SJCRH30 (cell line): ENCODE measurements at places on chromosomes 5 and 9. TPM values are rescaled to one million over a fixed set of nuclear protein-coding genes. Genes with fewer than 3 reads are reported as not detected.

Gene SLC6A18
- not detected in 2 replicates for total RNA-seq

Gene SLC25A2
- 0.08 TPM in 1 of 2 replicates, not detected in the other for total RNA-seq

Gene LRRC70
- total RNA-seq: 0.68 and 0.81 TPM in 2 replicates

Gene CAMK4
- total RNA-seq: 18.1 and 19.3 TPM in 2 replicates

DNA sequence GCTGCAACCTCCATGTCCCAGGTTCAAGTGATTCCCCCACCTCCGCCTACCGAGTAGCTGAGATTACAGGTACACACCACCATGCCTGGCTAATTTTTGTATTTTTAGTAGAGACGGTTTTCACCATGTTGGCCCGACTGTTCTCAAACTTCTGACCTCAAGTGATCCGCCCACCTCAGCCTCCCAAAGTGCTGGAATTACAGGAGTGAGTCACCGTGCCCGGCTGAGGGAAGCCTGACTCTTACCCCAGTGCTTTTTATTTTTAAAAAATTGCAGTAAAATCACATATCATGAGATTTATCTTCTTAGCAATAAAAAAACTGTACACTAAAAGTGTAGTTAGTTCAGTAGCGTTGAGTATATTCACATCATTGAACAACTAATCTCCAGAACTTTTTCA, 105.3 kb downstream of the SLIT3 start:
- no peaks in the 10 kb centered on the region for H3K4me1 ChIP-seq
- H3K27me3 ChIP-seq: no peaks in the 10 kb centered on the region
- no peaks in the 10 kb centered on the region for H3K36me3 ChIP-seq

Gene LMX1B
- total RNA-seq: 10.3 and 12.2 TPM in 2 replicates

DNA sequence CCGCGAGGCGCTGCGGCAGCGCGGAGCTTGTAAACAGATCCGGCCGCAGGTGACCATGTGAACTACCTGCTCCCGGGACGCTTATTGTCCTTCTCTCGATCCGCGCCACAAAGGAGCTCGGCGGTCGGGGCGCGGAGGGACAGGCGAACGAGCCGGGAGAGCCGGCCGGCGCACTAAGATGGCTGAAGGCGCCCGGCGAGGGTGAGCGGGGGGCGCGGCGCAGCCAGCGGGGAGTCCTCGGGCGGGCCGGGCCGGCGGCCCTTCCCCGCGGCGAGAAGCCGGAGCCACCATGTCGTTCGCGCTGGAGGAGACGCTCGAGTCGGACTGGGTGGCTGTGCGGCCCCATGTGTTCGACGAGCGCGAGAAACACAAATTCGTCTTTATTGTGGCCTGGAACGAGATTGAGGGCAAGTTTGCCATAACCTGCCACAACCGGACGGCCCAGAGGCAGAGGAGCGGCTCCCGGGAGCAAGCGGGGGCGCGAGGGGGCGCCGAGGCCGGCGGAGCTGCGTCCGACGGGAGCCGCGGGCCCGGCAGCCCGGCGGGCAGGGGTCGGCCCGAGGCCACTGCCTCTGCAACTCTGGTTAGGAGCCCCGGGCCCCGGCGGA, 535 bp downstream of the JMY start:
- peak; percentile 53 for DNase-seq
- peak overlapping the region; percentile 2; the same call in 1 of the 2 replicates for H3K27ac ChIP-seq
- H3K4me1 ChIP-seq: no peaks in the 10 kb centered on the region

GRCh38 chr5:59765446-59765845, 128.1 kb downstream of the PDE4D start:
- no peak overlapping the region for H3K4me3 ChIP-seq
- peaks cover 17% of the 10 kb centered on the region for H3K4me1 ChIP-seq
- no peaks in the 10 kb centered on the region; the same call in 1 of the 2 replicates for H3K36me3 ChIP-seq
- no peak for DNase-seq
- no peaks in the 10 kb centered on the region for H3K27me3 ChIP-seq

- H3K4me1 ChIP-seq: no peaks in the 10 kb centered on the region
- no peak for DNase-seq
- no peaks in the 10 kb centered on the region for H3K27me3 ChIP-seq
Measured at GRCh38 chr9:27818348-27818747, 245.1 kb upstream of the C9orf72 start.

DNA sequence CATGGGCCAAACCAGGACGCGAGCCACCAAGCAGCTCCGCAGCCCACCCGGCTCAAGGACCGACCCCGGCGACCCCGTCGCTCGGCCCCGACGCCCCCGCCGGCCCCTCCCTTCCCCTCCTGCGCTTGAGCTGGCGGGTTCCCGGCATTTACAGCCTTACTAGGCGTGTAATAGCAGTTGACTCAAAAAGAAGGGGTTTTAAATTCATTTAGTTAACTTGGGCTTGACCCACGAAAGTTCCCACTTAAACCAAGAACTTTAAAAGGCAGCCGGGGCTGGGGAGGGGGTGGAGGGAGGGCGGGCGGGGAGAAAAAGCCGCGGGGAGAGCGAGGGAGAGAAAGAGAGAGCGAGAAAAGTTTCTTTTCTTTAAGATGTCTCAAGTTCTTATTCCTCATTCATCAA, 636 bp downstream of the PRDM12 start:
- peak overlapping the region; percentile 79 for H3K4me3 ChIP-seq
- DNase-seq: no peak
- peak overlapping the region; percentile 100 for H3K27ac ChIP-seq
- H3K4me1 ChIP-seq: peaks cover 15% of the 10 kb centered on the region
- peaks cover 46% of the 10 kb centered on the region for H3K36me3 ChIP-seq
- H3K27me3 ChIP-seq: no peaks in the 10 kb centered on the region

DNA sequence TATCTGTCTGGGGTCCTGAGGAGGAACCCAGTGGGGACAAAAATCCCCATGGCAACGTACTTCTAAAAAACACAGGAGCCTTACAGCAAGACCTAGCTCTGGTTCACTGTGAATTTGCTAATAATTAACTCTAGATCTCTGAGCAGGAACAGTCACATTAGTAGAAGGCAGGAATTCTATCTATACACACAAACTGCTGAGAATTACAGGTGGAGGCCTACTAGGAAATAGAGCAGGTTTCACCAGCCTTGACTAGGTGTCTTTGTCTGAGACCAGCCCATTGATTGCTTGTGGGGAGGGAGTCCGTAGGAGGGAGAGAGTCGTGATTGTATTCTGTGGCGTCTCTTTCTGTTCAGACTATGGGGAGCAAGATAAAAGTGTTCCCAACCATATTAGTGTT, 44.8 kb downstream of the PRLR start:
- no peaks in the 10 kb centered on the region for H3K27me3 ChIP-seq
- H3K4me1 ChIP-seq: peaks cover 24% of the 10 kb centered on the region
- DNase-seq: no peak
- H3K27ac ChIP-seq: no peak overlapping the region

GRCh38 chr5:55030676-55031369, 6.8 kb downstream of the GZMK start:
- H3K36me3 ChIP-seq: no peaks in the 10 kb centered on the region
- DNase-seq: no peak
- H3K27ac ChIP-seq: no peak overlapping the region
- no peak overlapping the region for H3K4me3 ChIP-seq
- H3K4me1 ChIP-seq: peaks cover 5% of the 10 kb centered on the region

GRCh38 chr5:37722236-37723161, 117.3 kb downstream of the GDNF start:
- peaks cover 6% of the 10 kb centered on the region for H3K36me3 ChIP-seq
- H3K4me1 ChIP-seq: peaks cover 61% of the 10 kb centered on the region
- peak; percentile 91 for DNase-seq
- peak overlapping the region; percentile 93 for H3K27ac ChIP-seq
- peak overlapping the region; percentile 16 for H3K4me3 ChIP-seq

DNA sequence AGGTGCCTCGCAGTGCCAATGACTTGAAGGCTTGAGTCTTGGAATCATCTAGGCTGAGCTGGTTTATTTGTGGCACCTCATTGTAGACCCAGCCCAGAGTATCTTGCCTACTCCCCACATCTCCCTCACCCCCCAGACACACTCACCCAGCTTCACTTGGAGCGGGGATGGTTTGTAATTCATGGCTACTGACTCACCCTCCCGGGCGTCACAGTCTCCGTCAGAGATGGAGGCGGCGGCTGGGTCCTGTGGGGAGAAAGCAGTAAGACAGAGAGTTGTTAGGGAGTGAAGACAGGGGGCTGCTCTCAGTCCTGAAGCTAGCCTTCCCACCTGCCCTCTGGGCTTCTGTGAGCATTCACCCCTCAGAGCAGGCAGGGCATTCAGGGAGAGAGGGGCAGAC, 29.0 kb upstream of the MYORG start:
- H3K27me3 ChIP-seq: no peaks in the 10 kb centered on the region
- no peak for DNase-seq
- no peak overlapping the region for H3K27ac ChIP-seq
- H3K4me3 ChIP-seq: no peak overlapping the region
- H3K36me3 ChIP-seq: no peaks in the 10 kb centered on the region

- no peak overlapping the region for H3K4me3 ChIP-seq
- no peaks in the 10 kb centered on the region for H3K36me3 ChIP-seq
- no peaks in the 10 kb centered on the region for H3K4me1 ChIP-seq
- no peak for DNase-seq
- no peak overlapping the region for H3K27ac ChIP-seq
Measured at GRCh38 chr5:107277485-107278125, 393.1 kb downstream of the EFNA5 start.

- H3K4me3 ChIP-seq: no peak overlapping the region
- no peaks in the 10 kb centered on the region for H3K36me3 ChIP-seq
- H3K4me1 ChIP-seq: no peaks in the 10 kb centered on the region
- no peak overlapping the region for H3K27ac ChIP-seq
- DNase-seq: no peak
- H3K27me3 ChIP-seq: no peaks in the 10 kb centered on the region
Measured at GRCh38 chr5:8945972-8946371, 599.9 kb downstream of the SEMA5A start.

GRCh38 chr9:94005272-94005901, 50.2 kb upstream of the BARX1 start:
- H3K27ac ChIP-seq: no peak overlapping the region
- no peak for DNase-seq

Gene ARSI
- total RNA-seq: 0.18 and 0.28 TPM in 2 replicates

DNA sequence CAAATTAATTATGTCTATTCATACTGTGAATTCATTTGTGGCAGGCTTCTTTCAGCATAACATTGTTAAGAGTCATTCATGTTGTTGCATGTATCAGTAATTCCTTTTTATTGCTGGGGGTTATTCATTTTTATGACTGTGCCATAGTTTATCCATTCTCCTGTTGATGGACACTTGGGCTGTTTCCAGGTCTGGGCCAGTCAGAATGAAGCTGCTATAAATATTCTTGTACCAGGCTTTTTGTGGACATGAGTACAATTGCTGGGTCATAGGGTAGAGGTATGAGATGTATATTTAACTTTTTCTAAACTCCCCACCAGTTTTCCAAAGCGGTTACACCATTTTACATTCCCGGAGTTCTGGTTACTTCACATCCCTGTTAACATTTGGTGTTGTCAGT, 13.6 kb downstream of the PRPF4 start:
- H3K27ac ChIP-seq: no peak overlapping the region
- peaks cover 100% of the 10 kb centered on the region for H3K36me3 ChIP-seq
- H3K4me1 ChIP-seq: no peaks in the 10 kb centered on the region
- no peak for DNase-seq
- H3K4me3 ChIP-seq: no peak overlapping the region

- H3K27ac ChIP-seq: no peak overlapping the region
- no peak overlapping the region for H3K4me3 ChIP-seq
- H3K27me3 ChIP-seq: peaks cover 14% of the 10 kb centered on the region
Measured at GRCh38 chr9:135533674-135534073, 12.3 kb upstream of the OBP2A start.

Gene OLFM1
- not detected in 2 replicates for total RNA-seq

Gene SEMA5A
- not detected in 2 replicates for total RNA-seq

GRCh38 chr9:136615631-136616306, 46.9 kb upstream of the EGFL7 start:
- H3K4me1 ChIP-seq: peaks cover 20% of the 10 kb centered on the region
- no peak overlapping the region for H3K4me3 ChIP-seq
- peaks cover 77% of the 10 kb centered on the region for H3K27me3 ChIP-seq
- no peak overlapping the region for H3K27ac ChIP-seq

DNA sequence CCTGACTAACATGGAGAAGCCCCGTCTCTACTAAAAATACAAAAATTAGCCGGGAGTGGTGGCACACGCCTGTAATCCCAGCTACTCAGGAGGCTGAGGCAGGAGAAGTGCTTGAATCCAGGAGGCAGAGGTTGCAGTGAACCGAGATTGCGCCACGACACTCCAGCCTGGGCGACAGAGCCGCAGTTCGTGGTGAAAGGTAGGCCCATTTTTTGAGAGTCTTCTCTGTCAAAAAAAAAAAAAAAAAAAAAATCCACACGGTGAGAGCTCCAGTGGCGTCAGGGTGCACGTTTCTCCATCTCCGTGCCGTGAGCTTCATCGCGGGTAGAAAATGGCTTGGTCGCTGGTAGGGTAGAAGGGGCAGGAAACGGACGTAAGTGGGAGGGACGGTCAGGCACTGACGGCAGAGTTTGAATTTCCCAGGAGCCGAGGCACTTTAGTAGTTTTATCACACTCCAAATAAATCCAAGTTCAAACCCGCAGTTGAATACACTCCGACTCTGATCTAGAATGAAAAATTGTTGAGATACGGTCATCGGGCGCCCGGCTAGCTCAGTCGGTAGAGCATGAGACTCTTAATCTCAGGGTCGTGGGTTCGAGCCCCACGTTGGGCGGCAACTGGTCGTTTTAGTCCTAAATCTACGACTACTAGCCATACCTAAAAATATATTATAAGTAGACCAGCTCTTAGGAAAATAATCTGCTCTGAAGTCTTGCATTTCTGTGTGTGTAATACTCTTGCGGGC, 2.4 kb upstream of the TRIM7 start:
- peak overlapping the region; percentile 55 for H3K27ac ChIP-seq
- H3K36me3 ChIP-seq: no peaks in the 10 kb centered on the region
- DNase-seq: peak; percentile 93
- H3K4me3 ChIP-seq: peak overlapping the region; percentile 72
- no peaks in the 10 kb centered on the region for H3K27me3 ChIP-seq

GRCh38 chr5:139984816-139985215, 58.3 kb downstream of the NRG2 start:
- no peaks in the 10 kb centered on the region for H3K36me3 ChIP-seq
- no peak overlapping the region for H3K4me3 ChIP-seq
- H3K27ac ChIP-seq: no peak overlapping the region
- H3K4me1 ChIP-seq: no peaks in the 10 kb centered on the region

DNA sequence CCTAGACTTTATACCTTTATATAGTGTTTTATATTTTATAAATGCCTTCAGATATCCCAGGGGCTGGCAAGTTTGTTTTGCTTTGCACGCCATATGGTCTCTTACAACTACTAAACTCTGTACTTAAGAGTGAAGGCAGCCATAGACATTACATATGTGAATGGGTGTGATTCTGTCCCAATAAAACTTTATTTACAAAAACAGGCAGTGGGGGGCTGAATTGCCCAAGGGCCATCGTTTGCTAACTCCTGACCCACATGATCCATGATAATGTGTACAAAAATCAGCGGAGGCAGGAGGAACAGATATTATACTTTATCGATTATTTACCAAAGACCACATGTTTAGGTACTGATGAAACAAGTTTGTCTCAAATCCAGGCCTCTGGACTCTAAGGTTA, 35.8 kb upstream of the ISCA1 start:
- no peaks in the 10 kb centered on the region for H3K27me3 ChIP-seq
- peaks cover 92% of the 10 kb centered on the region for H3K36me3 ChIP-seq
- H3K4me3 ChIP-seq: no peak overlapping the region
- H3K4me1 ChIP-seq: no peaks in the 10 kb centered on the region
- no peak overlapping the region for H3K27ac ChIP-seq
- DNase-seq: no peak

GRCh38 chr5:178417391-178417811, 172.8 kb downstream of the COL23A1 start:
- no peaks in the 10 kb centered on the region for H3K4me1 ChIP-seq
- H3K27me3 ChIP-seq: no peaks in the 10 kb centered on the region
- H3K27ac ChIP-seq: no peak overlapping the region
- no peaks in the 10 kb centered on the region for H3K36me3 ChIP-seq
- H3K4me3 ChIP-seq: no peak overlapping the region

Gene PCDH12
- 0.25 and 0.42 TPM in 2 replicates for total RNA-seq
